ENCODE measurements at places on chromosomes 4 and X.

- no peak for DNase-seq
Observed at GRCh38 chr4:86999136-86999643, 64.4 kb downstream of the AFF1 start.

- DNase-seq = no peak
Observed at GRCh38 chrX:103817502-103817901, 14.6 kb downstream of the RAB9B start.

DNA sequence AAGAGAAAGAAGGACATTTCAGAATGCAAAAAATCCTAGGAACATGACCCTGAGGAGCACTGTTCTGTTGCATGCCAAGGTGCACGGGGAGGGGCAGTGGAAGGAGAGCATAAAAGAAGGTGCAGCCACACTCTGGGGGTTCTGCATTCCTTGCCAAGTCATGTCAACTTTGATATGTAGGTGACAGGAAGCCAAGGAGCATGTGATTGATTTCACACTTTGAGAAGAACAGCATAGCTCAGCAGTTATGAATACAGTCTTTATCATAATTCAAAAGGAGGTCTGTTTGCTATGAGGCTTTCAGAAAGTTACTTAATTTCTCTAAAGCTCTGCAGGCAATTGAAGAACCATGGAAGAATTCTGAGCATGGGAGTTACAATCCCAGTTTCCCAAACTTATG lies 50.6 kb downstream of the SCFD2 start:
- no peak for DNase-seq

DNA sequence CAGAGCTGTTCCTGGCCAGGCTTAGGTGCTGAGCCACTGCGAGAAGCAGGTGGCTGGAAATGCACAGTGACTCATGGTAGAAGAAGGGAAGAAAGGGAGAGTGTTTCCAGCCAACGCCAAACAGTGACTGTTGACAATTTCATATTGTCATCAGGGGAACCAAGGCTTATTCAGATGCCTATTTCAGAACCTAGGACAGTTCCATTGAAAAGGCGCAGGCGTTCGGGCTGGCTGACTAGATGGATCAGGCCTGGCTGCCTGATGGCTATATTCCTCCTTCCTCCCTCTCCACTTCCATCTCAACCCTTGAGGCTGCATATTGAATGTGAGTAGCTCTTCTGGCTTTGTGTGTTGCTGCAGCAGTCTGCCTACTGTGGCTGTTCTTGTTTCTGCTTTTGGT lies 73.0 kb upstream of the FRMPD4 start:
- DNase-seq = no peak

DNA sequence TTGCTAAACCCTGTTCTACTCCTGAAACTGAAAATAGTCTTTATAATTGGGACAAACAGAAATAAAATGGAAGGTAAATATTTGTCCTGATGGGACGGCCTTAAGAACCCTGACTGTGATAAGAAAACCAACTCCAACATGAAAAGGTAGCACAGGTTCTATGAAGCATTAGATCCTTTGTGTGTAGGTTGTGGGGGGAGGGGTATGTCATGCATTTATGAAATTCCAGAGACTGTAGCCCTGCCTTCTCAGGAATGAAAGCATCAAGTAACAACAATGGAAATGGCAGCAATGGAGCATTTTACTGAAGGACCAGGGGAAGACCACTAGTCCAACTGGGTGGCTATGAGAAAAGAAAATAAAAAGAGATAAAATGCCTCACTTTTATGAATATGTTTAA lies 23.9 kb downstream of the CXXC4 start:
- no peak for DNase-seq

DNA sequence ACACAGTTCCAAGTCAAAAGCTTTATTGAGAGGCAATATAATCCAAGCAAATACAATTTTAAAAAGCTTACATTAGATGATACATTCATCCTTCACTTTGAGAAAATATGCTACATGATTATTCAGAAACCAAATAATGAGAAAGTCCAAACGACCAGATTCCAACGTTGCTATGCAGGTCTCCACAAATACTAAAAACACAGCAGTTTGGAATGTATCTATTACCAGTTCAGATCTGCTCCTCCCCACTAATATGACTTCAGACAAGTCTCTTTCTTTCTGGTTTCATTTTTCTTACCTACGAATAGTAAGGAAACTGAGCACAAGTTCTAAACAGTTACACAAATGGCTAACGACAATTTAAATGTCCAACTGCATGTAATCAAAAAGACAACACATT lies 9.5 kb downstream of the NAF1 start:
- DNase-seq = no peak

DNA sequence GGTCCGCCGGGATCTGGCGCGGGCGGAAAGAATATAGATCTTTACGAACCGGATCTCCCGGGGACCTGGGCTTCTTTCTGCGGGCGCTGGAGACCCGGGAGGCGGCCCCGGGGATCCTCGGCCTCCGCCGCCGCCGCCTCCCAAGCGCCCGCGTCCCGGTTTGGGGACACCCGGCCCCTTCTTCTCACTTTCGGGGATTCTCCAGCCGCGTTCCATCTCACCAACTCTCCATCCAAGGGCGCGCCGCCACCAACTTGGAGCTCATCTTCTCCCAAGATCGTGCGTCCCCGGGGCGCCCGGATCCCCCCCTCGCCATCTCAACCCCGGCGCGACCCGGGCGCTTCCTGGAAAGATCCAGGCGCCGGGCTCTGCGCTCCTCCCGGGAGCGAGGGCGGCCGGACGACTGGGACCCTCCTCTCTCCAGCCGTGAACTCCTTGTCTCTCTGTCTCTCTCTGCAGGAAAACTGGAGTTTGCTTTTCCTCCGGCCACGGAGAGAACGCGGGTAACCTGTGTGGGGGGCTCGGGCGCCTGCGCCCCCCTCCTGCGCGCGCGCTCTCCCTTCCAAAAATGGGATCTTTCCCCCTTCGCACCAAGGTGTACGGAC lies 482 bp upstream of the SHOX start:
- peak; percentile 31 for DNase-seq

GRCh38 chrX:45879512-45879911 lies 665.7 kb downstream of the ZNF674 start:
- DNase-seq = no peak

GRCh38 chrX:49230500-49231232 lies 2.5 kb downstream of the CACNA1F start:
- DNase-seq = peak; percentile 78

- no peak for DNase-seq
Observed at GRCh38 chrX:41960142-41960541, 36.8 kb upstream of the CASK start.

DNA sequence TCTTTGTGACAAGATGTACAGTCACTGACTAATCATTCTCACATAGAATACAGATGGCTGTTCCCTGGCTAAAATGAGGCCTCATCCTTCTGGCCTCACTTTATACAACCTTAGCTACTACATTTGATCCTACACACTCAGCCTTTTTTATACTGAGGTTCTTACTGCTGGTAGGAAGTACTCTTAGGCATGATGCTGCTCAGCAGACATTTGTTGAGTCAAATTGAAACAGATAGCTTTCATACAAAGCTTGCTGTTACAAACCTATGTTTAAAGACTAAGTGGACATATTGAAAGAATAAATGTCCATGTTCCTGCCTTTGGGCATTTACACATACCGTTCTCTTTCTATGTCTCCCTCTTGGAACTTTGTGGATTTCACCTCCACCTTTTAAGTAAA lies 154.9 kb downstream of the NPFFR2 start:
- no peak for DNase-seq

GRCh38 chr4:88963817-88964216 lies 93.2 kb downstream of the FAM13A start:
- no peak for DNase-seq

DNA sequence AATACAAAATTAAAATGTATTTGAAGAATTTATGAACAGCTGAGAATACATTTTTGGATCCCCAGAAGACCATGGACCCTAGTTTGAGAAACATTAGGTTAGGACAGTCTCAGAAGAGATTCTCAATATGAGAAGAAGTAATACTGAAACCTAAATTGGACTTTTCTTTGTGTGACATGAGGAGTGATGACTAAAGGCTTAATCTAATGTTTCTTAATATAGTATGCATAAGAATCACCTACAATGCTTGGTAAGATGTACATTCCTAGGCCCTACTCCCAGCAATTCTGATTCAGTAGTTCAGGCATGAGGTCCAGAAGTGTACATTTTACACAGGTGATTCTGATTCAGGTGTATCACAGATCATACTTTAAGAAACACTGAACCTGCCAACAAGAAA lies 31.6 kb upstream of the HUWE1 start:
- DNase-seq = no peak

DNA sequence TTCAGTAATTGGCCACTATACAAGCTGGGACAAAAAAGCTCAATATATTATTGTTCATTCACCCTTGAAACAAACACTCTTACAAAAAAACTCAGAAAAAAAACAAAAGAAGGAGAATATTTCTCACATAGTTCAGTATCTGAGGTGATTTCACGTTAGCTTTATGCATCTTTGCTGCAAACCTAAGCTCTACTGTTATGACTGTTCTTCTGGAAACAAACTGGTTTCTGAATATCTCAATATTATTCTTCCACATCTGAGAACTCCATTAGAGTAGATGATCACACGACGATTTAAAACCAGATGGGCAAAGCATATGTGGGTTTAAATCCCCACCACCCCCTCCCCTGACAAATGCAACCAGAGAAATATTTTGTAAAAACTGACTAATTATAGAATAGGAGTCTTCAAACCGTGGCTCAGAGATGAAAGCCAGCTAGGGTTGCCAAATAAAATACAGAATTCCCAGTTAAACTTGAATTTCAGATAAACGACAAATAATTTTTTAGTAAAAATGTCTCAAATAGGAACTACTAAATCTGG lies 182.0 kb upstream of the FAM241A start:
- no peak for DNase-seq

GRCh38 chrX:155968326-155968661 lies 29.2 kb upstream of the IL9R start:
- no peak for DNase-seq

- no peak for DNase-seq
Observed at GRCh38 chr4:105002278-105002677, 144.4 kb upstream of the TET2 start.

GRCh38 chr4:61828960-61829359 lies 628.8 kb downstream of the ADGRL3 start:
- DNase-seq = no peak

DNA sequence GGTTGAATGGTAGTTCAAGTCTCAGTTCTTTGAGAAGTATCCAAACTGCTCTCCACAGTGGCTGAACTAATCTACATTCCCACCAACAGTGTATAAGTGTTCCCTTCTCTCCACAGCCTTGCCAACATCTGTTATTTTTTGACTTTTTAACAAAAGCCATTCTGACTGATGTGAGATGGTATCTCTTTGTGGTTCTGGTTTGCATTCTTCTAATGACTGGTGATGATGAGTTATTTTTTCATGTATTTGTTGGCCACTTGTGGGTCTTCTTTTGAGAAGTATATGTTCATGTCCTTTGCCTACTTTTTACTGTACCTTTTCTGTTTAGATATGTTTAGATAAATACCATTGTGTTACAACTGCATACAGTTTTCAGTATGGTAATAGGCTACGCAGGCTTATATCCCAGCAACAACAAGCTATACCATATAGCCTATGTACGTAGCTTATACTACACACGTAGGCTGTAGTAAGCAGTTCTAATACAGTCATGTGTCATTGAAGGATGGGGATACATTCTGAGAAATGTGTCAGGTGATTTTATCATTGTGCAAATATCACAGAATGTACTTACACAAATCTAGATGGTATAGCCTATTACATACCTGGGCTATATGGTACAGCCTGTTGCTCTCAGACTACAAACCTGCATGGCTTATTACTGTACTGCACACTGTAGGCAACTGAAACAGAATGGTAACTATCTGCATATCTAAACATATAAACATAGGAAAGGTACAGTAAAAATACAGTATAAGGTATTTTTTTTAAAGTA lies 28.1 kb downstream of the KLHL8 start:
- DNase-seq = no peak

DNA sequence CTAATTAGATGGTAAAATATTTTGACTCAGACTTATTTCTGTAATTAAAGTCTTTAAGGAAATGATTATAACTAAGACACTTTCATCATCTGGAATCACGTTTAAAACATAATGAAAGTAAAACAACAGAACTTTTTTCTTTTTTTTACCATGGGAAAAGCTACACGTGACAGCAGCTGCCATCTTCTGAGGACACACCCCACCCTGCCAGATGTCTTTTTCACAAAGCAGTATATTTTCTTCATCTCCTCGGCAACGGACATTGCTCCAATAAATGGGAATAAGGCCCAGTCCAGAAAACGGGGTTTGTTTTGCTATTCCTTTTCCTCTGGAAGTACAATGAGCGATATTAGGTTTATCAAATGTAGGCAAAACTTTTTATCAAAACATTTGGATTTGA lies 17.5 kb downstream of the PRSS12 start:
- no peak for DNase-seq

GRCh38 chrX:108453841-108454240 lies 14.2 kb downstream of the COL4A5 start:
- DNase-seq = no peak

DNA sequence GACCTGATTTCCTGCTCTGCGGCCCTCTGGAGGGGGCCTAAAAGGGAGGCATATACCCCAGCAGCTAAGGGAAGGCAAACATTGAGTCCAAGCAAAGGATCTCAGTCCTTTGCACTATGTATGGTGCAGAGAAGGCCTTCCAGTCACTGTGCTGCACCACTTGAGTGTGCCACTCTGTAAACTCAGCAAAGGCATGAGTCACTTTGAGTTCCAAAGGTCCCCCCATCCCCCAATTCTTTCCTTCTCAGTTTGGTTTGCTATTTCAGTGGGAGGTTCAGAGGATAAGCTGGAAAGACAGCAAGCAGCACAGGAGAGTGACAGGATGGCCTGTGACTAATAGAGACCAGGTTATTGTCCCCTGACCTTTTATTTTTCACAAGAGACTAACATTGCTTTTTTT lies 131.3 kb downstream of the FHDC1 start:
- DNase-seq = no peak

- no peak for DNase-seq
Observed at GRCh38 chrX:143934542-143934941, 50.7 kb downstream of the UBE2NL start.

- no peak for DNase-seq
Observed at GRCh38 chr4:165992283-165992682, 119.2 kb downstream of the TLL1 start.

DNA sequence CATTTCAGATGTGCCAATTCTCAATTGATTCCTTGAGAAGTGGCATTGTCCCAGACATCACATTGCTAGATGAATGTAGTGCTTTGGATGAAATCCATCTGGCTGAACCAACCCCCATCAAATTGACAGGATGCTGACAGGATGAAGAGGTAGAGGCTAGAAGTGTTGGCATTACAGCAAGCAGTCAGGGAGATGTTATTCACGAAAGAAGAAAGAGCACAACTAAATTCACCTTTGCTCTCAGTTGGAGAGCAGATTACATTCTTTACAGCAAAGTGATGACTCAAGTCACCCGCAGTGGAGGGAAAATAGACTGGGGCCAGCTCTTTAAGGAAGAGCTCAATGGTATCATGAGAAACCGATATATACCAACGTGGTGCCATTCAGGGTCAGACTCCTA lies 259.6 kb downstream of the C4orf33 start:
- no peak for DNase-seq

DNA sequence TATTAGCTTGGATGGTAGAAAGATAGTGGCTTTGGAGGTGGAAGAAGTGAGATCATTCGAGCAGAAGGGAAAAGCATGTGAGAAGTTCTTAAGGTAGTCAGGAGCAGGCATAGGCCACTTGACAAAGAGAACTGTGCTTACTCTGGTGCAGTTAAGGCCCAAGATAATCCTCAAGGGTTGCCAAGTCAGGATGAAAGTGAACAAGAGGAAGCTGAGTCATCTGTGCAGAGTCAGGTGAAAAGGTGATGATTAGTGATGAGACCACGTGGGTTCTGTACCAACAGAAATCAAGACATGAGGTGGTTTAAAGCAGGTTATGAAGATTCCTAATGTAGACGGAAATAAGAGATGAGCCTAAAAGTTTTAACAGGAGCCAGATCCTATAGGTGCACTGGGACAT lies 369.8 kb downstream of the DTHD1 start:
- no peak for DNase-seq

All from ureter (tissue), 1 donor.